Activated CD4-positive, alpha-beta T cell treated with anti-CD3 and anti-CD28 coated beads, Interleukin-2, amount 10 ng/mL, durations not matched to agents 7 days and 5 days (primary cell): ENCODE measurements at places on chromosomes 11 and 22.

DNA sequence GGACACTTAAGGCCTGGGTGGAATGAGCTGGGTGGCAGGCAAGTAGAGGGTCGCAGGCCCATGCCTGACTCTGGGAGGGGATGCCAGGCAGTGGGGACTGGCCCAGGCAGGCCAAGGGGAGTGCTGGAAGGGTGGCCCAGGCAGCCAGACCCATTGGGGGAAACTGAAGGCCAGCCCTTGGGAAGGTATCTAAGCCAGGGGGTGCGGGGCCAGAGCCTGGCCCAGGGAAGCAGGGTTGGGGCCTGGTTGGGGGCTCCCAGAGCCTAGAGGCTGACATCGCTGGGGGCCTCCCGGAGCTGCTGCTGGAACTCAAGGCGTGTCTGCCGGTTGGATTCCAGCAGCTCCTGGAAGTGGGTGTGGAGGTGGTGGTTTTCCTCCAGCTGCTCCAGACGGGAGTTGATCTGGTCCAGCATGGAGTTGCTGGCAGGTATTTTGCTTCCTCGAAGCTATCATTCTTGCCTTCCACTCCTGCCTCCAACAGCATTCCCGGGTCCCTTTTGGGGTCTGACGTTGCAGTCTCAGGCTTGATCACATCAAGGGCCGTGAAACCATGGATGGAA lies 35.3 kb upstream of the XBP1 start:
- DNase-seq: no peak

DNA sequence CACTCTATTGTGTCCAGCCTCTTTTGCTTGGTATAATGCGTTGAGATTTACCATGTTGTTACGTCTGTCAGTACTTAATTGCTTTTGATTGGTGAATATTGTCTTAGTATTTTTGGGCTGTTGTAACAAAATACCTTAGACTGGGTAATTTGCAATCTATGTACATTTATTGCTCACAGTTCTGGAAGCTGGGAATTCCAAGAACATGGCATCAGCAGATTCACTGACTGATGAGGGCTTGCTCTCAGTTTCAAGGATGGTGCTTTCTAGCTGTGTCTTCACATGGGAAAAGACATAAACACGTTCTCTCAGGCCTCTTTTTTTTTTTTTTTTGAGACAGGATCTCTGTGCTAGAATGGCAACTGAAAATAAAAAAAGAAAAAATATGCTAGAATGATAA lies 46.7 kb upstream of the INCENP start:
- DNase-seq: no peak

DNA sequence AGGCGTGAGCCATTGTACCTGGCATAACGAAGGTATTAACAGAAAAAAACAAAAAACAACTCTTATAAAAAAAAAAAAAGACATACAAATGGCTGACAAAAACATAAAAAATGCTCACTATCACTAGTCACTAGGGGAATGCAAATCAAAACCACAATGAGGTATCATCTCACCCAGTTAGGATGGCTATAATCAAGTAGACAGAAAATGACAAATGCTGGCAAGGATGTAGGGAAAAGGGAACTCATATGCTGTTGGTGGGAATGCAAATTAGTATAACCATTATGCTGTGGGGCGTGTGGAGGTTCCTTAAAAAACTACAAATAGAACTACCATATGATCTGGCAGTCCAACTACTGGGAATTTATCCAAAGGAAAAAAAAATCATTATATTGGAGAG lies 17.0 kb downstream of the THY1 start:
- no peak for DNase-seq

DNA sequence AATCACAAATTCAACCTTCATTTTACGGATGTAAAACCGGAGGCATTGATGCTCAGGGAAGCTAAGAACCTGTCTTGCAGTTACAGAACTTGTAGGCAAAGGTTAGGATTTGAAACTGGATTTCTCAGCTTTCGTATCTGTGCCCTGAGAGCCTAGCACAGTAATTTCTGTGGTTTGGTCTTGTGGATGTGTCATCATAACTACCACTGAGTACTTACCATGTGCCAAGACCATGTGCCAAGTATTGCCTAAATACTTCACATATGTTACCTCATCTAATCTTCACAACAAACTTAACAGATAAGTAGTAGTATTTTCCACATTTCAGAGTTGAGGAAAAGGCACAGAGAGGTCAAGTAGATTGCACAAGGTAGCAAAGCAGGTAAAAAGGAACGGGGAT lies 140.7 kb downstream of the NXPE2 start:
- no peak for DNase-seq
